ENCODE measurements at places on chromosomes 4 and X.

DNA sequence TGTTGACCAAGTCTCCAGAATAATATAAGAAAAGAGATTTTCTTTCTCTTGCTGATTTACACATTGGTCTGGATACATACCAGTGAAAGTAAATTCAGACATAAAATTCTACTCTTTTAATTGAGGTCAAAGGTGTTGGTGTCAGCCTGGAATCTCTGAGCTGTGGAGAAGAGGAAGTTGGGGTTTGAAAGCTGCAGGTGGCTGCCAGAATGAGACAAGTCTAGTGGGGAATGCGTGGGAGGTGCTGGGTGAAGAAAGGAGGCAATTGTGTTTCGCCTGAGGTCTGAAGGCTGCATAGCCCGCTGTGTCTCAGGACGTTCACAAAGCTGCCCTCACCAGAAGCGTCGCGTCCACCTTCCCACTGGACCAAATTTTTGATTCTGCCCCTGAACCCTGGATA lies 31.2 kb downstream of the PHEX start:
- DNase-seq = no peak

GRCh38 chr4:304969-305680 lies at the start of gene ZNF732:
TSS of gene ZNF732 (minus strand) at chr4:305474. CDS start at chr4:305310, 164 bp downstream.
- DNase-seq = no peak

DNA sequence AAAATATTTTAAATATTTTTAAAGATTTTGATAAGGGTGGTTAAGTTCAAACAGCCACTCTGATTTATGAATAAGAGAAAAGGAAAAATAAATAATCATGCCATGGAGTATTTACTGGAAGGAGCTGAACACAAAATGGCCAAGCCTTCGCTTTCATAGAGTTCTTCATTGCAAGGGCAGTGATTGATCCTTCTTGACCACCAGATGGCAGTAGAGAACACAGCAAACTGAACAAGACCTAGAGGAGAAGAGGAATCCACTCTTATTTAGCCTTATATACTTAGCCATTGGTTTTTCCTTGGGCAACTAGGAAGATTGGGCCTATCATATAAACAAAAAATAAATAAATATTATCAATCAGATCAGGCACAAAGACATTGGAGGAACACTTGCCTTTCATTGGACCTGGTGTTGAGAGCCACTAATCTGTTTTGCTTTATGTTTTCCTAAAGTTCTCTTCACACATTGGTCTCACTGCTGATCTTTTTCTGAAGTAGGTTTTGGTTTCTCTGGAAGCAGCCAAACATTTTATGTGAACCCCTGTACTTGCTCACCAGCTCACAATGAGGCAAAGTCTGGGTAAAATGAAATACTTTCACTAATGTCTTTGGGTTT lies 58.1 kb upstream of the PARM1 start:
- no peak for DNase-seq

DNA sequence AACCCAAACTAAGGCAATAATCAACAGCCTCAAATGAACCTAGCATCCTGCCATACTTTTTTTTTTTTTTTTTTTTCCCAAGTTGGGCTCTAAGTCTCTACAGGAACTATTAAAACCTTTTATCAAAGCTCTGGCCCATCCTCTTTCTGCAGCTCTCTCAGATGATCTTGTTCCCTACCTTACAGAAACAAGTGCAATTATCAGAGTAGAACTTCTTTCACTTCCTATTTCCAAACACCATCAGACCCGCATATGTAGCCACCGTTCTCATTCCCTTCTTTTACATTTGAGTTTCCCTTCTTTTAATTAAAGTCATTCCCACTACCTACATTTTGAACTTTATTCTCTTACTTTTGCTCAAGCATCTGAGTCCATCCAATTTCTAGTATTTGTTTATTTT lies 690.6 kb downstream of the DMD start:
- DNase-seq = no peak

DNA sequence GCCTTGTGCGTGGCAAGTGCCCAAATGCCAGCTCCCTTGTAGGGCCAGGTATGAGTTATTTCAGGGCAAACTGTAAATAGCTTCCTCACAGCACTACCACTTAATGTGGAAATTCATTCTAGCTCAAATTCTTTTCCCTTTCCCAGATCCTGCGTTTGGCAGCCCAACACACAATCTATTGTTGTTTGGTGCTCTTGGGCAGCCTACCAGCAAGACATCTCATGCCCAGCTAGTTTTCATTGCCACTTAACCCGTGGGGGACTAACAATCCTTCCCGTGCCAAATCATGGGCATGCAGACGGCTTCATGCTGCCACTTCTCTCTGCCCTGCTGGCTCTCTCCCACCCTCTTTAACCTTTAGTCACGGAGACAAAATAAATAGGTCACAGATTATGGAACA lies 454.2 kb downstream of the GRIA2 start:
- DNase-seq = no peak

DNA sequence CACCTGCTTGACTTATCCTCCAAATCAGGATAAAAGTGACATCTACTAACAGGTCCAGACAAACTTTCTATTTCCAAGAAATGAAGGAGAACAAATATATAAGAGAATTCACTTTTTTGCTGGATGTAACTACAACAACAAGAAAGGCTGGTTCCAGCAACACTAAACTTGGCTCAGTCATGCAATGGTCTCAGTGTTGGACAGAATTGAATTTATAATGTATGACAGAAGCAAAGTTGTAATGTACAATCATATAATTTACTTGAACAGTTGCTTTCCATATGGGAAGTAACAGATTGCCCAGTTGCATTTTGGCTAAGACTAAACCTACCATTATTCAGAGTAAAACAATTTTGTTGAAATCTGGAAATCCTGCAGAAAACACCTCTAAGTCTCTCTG lies 183.3 kb upstream of the INTU start:
- DNase-seq = no peak
